ENCODE measurements at places on chromosomes 1 and 21.

- no peak for DNase-seq
These were observed 60.4 kb downstream of the OBSCN start for GRCh38 chr1:228267962-228268880.

- no peak for DNase-seq
These were observed 423.6 kb downstream of the HLX start for GRCh38 chr1:221302810-221303209.

- no peak for DNase-seq
These were observed 6.4 kb upstream of the KIF14 start for GRCh38 chr1:200626853-200627534.

DNA sequence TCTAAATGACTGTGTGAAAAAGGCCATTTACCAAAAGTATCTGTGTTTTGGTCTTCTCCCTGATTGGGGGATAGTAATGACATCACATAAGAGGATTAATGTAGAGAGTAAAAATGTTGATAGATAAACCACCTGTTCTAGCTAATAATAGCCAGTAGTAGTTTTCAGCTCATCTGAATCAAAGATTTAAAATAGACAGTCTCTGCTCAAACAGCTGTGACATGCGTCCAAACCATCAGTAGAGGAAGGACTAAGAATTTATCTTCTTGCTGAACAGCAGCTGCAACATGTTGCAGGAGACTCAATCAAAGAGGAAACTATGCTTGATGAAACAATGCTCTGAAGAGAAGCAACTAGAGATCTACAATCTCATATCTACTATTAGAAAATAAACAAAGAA is 21.4 kb downstream of the TMPRSS15 start:
- DNase-seq, result no peak

GRCh38 chr1:201465698-201466290 is 3.2 kb downstream of the PHLDA3 start:
- DNase-seq, result no peak

GRCh38 chr1:59427784-59428183 is 130.9 kb downstream of the FGGY start:
- DNase-seq, result no peak

- no peak for DNase-seq
These were observed 28.8 kb downstream of the AHDC1 start for GRCh38 chr1:27574871-27575831.

Measured in CD4-positive, alpha-beta T cell (primary cell).